ENCODE measurements at places on chromosomes 7 and 10.

GRCh38 chr10:60040014-60040662 is 133.8 kb upstream of the CCDC6 start:
- no peak for DNase-seq

GRCh38 chr10:74988054-74988775 is 123.2 kb upstream of the SAMD8 start:
- DNase-seq = no peak

DNA sequence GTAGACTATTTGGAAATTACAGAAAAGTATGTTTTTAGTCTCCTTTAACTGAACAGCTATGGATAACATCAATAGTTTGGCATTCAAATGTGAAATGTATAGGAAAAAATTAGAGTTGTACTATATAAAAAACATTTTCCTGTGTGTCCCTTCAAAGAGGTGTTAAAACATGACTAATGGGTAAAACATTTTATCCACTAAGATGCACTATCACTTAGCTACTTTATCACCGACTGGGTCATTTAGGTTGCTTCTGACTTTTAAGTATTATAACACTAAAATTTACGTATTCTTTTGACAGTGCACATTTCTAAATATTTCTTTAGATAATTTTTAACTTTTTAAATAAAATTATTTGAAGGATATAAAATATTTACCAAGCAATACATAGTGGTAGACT is 77.6 kb downstream of the UBE2H start:
- no peak for DNase-seq

- DNase-seq = no peak
Measured at GRCh38 chr10:67306588-67307205, 380.9 kb downstream of the LRRTM3 start.

GRCh38 chr10:119333146-119333792 is 125.9 kb downstream of the GRK5 start:
- DNase-seq = peak; percentile 18

DNA sequence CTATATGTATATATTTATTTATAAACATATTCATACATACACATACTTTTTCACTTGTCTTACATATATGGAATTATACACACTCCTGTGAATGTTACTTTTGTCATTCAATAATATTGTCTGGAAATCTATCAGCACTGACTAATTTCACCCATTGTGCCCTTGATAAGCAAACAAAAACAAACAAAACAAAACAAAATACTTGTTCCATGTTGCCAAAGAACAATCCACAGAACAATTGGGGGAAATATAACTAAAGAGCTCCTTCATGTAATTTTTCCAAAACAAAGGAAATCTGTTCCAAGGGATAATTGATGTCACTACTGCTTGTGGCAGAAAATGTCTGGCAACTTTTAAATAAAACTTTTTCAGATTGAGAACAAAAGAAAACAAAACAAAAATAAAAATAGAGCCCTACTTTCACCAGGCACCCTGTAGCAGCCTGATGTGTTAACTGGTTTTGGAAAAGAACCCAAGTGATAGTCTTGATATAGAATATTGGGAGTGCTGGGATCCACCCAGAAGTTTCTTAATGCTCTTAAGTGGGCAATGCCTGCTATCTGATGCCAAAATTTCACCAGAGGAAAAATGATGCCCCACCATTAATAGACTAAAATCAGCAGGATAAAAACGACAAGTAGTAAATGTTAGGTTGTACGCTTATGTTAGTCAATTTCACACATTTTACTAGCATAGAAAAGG is 34.0 kb upstream of the CCDC7 start:
- no peak for DNase-seq

GRCh38 chr7:121517591-121517990 is 121.5 kb upstream of the FAM3C start:
- no peak for DNase-seq
